ENCODE measurements at places on chromosomes 2 and 18.

GRCh38 chr2:101140237-101140636 lies 10.9 kb downstream of the TBC1D8 start:
- no peak for DNase-seq

- DNase-seq = no peak
These were observed 24.3 kb downstream of the WDSUB1 start for GRCh38 chr2:159262226-159262625.

GRCh38 chr2:54429054-54429453 lies 27.1 kb upstream of the SPTBN1 start:
- DNase-seq = no peak

DNA sequence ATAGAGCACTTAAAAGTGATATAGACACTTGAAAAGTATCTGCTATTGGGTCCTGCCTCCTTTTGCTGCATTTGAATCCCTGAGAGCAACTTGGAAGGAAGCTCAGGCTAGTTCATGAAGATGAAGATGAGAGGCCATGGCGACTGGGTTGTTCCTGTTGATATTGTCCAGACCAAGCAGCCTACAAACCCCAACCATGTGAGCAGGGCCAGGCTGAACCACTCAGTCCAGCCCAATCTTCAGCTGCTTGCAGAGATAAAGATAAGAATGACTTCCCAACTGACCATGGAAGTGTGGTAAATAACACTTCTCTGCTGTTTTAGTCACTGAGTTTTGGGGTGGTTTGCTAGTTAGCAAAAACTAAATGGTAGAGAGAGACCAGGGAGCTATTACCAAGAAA lies 417.6 kb downstream of the SOX11 start:
- DNase-seq = no peak

GRCh38 chr18:58813561-58814225 lies 51.0 kb upstream of the ZNF532 start:
- DNase-seq = no peak

DNA sequence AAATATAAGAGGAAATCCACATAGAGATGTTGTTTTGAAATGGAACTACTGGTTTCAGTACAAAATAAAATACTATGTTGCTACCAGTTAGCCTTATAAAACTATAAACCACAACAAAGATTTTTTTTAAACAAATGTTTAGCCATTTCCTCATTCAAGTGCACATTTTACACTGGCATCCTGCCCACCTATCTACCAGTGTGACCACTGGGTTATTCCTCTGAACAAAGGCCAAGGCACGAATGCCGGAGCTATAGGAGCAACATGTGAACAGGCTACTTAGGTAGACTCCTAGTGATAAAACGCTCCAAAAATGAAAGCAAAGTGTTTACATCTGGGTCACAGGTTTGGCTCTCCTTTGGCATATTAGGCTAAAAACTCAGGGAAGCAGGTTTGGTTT lies 31.8 kb upstream of the SULT1C4 start:
- no peak for DNase-seq

DNA sequence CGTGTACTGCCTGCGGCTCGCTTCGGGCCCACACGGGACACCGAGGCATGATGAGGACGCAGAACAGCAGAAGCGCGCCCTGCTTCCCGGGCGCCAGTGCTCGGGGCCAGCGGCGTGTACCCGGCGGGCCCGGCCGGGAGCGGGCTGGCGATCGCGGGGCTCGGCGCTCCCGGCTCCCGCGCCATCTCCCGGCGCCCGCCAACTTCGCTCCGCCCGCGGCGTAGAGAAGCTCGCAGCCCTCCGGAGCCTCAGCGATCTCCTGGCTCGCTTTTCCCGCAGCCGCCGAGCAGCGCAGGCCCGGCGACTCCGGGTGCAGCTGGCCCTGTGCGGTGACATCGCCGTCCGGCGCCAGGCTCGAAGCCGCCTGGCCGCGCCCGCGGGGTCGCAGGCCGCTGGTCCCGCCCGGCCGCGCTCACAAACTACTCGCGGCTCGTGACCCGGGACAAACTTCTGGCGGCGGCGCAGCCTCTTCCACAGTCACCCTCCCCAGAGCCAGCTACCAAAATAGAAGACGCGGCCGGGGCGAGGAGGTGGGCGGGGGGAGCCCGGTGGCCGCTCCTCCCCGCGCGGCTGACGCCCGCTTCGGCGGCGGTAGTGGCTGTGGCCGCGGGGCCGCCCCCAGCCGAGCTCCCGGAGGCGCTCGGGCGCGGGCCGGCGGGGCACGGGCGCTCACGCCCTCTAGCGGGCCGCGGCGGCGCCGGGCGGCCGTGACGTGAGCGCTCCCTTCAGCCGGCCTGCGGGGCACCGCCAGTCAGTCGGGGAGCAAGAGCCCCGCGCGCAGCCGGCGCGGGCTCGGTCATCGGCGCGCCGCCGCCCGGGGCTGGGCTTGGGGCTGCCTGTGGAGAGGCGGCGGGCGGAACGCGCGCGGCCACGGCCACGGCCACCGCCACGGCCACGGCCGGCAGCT lies at the start of gene PTPRM:
Gene PTPRM, plus strand, starts transcription at position 750 of the 907 bp plus-strand sequence. CDS start 503 bp downstream, outside the sequence.
- DNase-seq = peak; percentile 94

- DNase-seq = no peak
These were observed 13.1 kb downstream of the GPR45 start for GRCh38 chr2:105254531-105255210.

- no peak for DNase-seq
These were observed 75.6 kb upstream of the REG3A start for GRCh38 chr2:79235135-79235534.

DNA sequence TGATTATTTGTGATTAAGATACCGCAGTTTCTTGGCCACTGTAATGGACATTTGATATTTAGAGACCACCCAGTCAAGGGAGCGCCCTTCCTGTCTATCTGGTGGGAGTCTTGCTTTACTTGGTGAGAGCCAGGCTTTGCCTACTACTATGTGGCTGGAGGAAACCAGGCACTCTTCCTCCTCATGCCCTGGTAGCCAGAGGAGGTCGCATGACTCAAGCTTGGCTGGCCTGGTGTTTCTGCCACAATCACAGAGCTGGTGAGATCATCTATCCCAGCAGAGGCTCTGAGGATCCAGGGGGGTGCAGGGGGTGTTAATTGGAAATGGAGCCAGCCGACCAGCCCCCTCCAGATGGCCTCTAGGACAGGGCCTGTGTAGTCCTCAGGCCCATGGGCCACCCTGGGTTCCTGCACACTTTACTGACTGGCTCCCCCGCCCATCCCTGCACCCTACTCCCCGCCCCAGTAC lies 46.8 kb upstream of the BIN1 start:
- no peak for DNase-seq

DNA sequence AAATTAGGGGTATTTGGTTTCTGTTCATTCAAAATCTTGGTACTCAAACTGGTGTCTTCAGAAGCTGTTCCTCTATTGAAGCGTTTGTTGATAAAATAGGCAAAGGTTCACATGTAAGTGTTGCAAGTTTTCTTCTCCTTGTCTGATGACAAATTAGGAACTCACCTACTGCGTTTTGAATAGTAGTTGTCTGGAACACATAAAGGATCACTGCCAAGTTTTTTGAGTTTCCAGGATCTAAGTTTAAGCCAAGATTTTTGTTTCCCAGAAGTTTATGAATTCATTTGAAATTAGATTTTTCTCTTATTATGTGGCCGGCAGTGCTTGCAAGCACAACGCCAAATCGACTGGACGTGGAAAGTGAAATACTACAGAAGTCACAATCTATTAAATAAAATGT lies 85.4 kb downstream of the ARHGEF33 start:
- DNase-seq = no peak

- no peak for DNase-seq
These were observed 138.3 kb upstream of the ETAA1 start for GRCh38 chr2:67258831-67259230.

DNA sequence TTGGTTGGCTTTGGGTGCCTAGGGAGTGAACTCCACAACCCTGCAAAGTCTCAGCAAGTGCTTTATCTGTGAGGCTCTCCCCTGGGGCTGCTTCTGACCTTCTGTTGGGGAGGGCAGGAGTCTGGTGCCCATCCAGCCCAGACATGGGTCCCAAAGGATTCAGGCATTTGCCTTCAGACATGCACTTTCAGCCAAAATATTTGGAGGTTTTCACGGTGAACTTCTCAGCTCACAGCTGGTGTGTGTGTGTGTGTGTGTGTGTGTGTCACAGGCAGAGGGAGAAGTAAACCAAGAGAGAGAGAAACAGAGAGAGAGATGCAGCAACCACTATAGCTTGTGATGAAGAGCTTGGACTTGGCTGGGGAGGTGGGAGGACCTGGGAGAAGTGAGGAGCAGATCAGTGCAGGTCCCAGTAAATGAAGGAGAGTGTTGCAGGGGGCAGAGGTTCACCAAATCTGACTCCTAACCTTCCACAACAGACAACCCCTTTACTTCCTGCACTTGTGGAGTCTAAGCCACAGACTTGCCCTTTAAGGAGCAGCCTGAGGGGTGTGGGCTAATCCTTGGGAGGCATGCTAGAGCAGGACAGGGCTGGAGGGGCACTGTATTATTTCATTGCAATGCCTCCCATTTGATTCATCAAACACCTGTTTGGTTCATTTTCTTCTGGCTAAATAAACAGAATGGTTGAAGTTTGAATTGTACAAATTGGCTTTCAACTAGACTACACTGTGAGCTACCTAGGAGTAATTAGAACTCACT lies 14.1 kb downstream of the SLC9A4 start:
- DNase-seq = no peak

DNA sequence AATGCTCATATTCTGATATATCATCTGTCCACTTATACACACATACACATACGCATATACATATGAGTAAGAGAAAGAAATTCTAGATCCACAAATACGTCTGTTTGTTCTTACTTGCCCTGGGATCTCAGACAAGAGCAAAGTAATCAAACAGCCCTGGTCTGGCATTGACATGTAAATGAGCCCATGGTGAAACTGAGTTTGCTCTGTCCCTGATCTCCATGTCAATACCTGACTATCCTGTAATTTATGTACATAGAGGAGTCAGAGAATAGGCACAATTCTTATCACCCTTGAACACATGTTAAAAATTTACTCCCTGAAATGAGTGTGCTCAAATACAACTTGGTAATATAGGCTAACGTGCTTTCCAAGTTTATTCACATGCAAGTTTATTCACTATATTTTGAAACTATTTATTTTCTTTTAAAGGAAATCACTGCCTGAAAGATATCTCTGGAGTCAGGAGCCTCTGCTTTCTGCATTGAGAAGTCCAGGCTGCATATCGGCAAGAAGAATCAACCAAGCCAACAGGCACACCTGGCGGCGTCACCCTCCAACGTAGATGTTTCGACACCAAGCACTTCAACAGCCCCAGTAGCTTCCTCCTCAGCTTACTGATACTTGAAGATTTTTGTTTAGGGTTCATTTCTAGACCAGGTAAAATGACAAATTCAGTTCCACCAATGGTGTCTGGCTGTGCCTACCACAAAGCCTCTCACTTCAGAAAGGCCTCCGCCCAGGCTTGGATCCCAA lies 100.6 kb downstream of the CMPK2 start:
- DNase-seq = no peak

Data from hepatocyte (in vitro differentiated cells).